T-cell (primary cell): ENCODE measurements at places on chromosomes 2 and 18. TPM values are rescaled to one million over a fixed set of nuclear protein-coding genes. Genes with fewer than 3 reads are reported as not detected.

KYNU gene
- 1.8 TPM for total RNA-seq

IL1F10 gene
- not detected for total RNA-seq

GPR155 gene
- total RNA-seq: 17.8 TPM

CKAP2L gene
- 1.5 TPM for total RNA-seq

PXDN gene
- 2.6 TPM for total RNA-seq

SERPINB4 gene
- not detected for total RNA-seq

ABCG8 gene
- not detected for total RNA-seq

IGFBP5 gene
- 4.1 TPM for total RNA-seq

LRRTM1 gene
- not detected for total RNA-seq

WDCP gene
- 6.2 TPM for total RNA-seq

CROCC2 gene
- total RNA-seq: not detected

SIX3 gene
- total RNA-seq: not detected

DPYSL5 gene
- total RNA-seq: not detected

VSNL1 gene
- total RNA-seq: not detected

MAP3K20 gene
- 1.1 TPM for total RNA-seq

LYPD6B gene
- not detected for total RNA-seq

RTP5 gene
- 1.3 TPM for total RNA-seq

ANKAR gene
- total RNA-seq: 12.9 TPM

PRKAG3 gene
- total RNA-seq: not detected

RUFY4 gene
- 0.82 TPM for total RNA-seq

SLC11A1 gene
- total RNA-seq: 0.40 TPM

MTHFD2 gene
- 26.8 TPM for total RNA-seq

MERTK gene
- 0.33 TPM for total RNA-seq

KATNAL2 gene
- total RNA-seq: 1.3 TPM

PTH2R gene
- not detected for total RNA-seq

DCDC2C gene
- not detected for total RNA-seq

ACSL3 gene
- total RNA-seq: 82.4 TPM

ACTG2 gene
- 0.79 TPM for total RNA-seq

CDH20 gene
- not detected for total RNA-seq

MROH2A gene
- not detected for total RNA-seq

CRIM1 gene
- 4.2 TPM for total RNA-seq

CIB4 gene
- total RNA-seq: not detected

DSEL gene
- total RNA-seq: 0.82 TPM

STON1 gene
- 3.3 TPM for total RNA-seq

POLR1A gene
- total RNA-seq: 25.7 TPM

CABLES1 gene
- 0.23 TPM for total RNA-seq

POTEC gene
- total RNA-seq: not detected
